ENCODE measurements at places on chromosomes 5 and 9.

- DNase-seq: no peak
These were observed 20.0 kb downstream of the APC start for GRCh38 chr5:112757468-112758208.

GRCh38 chr9:136117916-136118319 is 757 bp downstream of the TMEM250 start:
- DNase-seq: no peak

DNA sequence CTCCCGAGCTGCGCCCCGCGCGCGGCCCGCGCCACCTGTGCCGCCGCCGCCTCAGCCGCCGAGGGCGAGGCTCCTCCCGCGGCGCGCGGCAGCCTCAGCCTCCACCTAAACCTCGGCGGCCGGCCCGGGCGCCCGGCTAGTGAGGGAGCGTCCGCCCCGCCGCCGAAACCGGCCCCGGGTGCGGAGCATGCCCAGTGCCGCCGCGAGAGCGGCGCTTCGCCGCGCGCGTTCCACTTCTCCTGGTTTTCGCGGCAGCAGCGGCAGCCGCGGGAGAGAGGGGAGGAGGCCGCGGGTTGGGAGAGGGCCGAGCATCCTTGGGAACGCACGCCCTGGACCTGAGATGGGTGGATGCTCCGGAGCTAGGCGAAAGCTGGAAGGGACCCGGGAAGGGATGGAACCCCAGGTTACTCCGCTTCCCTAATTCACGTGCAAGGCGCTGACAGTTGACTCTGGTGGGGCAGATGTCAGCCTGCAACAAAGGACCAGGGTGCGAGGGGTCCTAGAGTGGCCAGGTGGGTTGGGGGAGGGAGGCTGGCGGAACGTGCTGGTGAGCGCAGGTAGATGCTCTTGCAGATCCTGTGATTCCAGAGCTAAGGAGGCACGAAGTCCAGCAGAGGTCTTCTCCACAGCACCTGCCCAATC is at the start of gene CTNND2:
Gene CTNND2, minus strand, starts transcription at position 182 of the 642 bp plus-strand sequence. CDS start 593 bp downstream, outside the sequence.
- no peak for DNase-seq

DNA sequence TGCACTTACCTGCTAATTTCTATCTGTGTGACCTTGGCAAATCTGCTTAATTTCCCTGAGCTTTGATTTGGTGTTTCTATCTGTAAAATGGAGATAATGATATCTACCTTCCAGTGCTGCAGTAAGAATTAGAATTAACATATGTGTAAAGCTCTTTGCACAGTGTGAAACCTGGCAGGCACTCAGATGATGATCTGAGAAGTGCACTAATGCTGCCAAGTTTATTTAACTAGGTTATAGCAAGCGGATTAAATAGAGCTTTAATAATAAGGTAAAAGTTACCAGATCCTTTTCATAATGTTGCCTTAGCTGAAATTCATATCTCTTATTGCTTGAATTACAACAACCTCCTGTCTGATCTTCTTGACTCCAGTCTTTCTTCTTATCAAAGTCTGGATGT is 315.3 kb upstream of the CD180 start:
- no peak for DNase-seq

GRCh38 chr5:93141969-93142368 is 439.1 kb downstream of the NR2F1-AS1 start:
- no peak for DNase-seq

GRCh38 chr5:132907161-132907560 is 33.7 kb downstream of the LEAP2 start:
- no peak for DNase-seq

- DNase-seq: no peak
These were observed 131.1 kb upstream of the MPDZ start for GRCh38 chr9:13410566-13411031.

DNA sequence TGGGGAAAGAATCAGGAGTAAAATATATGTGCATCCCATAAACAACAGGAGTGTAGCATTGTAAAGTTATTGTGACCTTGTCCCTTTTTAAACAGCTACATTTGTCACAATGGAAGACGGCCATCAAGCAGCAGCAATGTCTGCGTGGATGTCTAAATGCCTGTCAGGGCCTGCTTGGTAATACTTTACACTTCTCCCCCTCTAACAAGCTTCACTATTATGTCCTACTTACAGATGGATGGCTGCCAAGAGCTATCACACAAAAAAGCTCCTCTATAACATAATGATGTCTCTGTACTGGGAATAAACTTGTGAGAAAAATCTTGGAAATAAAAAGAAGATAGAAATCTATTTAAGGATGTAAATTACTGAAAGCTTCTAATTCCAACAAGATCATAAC is 213.0 kb downstream of the FBXL17 start:
- no peak for DNase-seq

- DNase-seq: no peak
These were observed 154.1 kb downstream of the CARTPT start for GRCh38 chr5:71873191-71873591.

- DNase-seq: no peak
These were observed 9.9 kb downstream of the PLPP7 start for GRCh38 chr9:131299346-131299960.

DNA sequence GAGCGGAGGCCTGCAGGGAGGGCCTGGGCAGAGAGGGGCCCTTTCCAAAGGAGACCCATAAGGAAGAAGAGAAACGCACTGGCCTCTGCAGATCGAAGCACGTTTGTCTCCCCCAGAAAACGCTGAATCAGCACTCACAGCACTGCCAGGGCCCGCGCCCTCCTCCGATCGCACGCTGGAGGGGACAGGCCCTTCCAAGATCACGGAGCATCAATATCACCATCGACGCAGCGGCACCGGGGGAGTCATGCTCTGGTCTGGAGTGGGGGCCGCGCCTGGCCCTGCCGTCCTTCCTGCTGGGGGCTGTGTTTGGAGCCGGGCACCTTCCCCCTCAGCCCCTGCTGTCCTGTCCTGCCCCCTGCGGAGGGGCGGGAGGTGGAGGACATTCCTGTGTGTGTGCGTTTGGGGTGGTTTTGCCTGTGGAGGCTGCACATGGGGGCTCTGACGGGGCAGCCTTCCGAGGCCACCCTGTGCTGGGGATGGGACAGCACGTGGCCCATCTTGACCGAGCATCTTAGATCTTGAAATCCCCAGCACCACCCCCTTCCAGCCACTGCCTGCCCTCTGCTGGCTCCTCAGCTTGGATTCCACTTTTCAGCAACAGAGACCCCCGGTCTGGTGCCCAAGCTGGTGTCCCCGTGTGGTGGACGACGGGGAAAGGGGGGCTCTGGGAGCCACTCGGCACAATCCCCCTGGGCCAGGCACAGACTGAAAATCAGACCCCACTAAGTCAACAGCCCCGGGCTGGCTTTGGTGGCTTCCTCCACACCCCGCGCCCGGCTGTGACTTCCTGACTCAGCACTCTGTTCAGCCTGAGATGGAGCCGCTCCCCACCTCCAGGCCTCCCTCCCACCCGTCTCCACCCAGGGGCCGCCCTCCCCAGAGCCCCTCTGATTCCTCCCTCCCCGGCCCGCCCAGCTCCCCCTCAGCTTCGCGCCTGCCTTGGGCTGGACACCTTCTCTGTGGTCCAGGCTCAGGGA is 8.3 kb downstream of the TMEM250 start:
- DNase-seq: no peak

DNA sequence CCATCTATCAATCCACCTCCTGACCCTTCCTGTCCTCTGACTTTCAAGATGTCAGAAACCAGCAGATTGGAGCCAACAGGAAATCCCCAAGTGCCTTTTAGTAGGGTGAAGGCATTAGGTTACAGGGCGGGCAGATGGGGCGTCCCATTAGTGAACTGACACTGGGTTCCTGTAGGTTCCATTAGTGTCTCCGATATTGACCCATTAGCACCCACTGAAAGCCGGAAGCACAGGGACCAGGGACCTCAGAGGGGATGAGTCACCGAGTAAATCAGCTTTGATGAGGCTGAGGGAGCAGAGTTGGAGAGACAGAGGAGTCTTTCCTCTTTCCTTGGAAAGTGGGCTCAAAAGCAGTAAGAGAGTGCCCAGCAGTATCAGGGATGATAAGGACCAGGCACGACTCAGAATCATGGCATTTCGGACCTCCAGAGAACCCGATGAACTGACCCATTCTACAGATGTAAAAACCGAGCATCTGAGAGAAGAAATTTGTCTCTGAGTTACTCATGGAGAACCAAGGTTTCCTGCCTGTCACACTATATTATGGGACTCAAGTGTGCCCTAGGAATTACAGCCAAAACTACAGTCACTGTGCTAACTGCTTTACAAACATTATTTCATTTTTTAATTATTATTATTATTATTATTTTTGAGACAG is 47.2 kb upstream of the FABP6 start:
- no peak for DNase-seq

- no peak for DNase-seq
These were observed 20.6 kb downstream of the ABLIM3 start for GRCh38 chr5:149161850-149162249.

- DNase-seq: no peak
These were observed 8.5 kb downstream of the KLF9 start for GRCh38 chr9:70405808-70406433.

DNA sequence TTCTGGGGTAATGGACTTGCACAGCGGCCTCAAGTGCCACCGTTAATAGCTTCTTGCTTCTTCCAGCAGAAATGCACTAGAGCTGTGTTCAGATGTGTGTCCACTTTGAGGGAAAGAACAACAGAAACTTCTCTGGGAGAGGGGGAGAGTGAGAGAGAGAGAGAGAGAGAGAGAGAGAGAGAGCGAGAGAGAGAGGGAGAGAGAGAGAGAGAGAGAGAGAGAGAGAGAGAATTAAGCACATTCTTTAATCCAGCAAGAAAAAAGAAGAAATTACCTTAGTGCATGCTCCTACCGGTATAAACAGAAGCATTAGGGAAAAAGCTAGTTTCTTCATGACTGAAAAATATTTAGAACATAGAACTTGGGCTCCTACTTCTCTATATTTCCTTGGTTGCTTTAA is 418.8 kb downstream of the MAN2A1 start:
- no peak for DNase-seq

DNA sequence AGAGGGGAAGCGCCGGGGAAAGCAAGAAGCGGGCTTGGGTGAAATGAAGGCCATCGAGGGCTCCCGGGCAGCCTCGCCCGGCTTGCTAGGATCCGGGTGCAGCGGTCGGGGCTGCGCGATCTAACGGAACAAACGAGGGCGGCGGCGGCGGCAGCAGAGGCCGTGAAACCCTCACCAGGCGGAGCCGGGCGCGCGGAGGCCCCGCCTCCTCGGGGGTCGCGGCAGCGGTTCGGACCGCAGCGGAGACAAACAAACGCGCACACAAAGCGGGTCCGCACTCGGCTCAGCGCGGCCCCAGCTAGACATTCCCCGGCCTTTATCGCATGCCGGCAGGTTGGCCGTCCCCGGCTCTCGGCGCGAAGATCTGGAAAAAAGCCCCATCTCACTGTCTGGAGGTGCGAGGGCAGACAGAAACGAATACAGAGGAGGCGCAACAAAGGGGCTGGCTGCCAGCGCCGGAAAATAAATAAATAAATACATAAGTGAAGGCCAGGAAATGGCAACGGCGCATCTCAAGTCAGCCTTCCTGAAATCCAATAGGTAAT is 10.5 kb upstream of the TRIM36 start:
- DNase-seq: no peak

DNA sequence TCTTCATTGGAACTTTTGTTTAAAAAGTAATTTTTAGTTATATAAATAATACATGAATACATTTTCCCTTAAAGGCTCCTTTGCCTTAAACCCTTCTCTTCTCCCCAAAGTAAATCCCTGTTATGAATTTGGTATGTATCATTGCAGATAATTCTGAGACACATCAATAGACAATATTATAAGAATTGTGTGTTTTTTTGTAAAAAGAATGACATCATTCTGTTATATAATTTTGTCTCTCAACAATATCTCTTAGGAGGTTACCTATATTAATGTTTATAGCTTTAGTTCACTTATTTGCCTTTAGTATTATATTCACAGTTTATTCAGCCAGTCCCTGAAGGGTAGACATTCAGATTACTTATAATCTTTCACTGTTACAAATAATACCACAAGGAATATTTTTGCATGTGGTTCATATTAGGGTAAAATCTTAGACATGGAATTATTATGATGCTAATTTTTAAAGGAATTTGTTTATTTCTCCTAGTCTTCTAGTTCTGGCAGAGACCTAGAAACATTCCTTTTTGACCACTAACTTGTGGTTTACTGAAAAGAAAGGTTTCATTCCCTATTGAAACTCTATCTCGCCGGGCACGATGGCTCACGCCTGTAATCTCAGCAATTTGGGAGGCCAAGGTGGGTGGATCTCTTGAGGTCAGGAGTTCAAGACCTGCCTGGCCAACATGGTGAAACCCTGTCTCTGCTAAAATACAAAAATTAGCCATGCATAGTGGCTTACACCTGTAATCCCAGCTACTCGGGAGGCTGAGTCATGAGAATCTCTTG is 105.6 kb downstream of the KCTD16 start:
- DNase-seq: no peak

DNA sequence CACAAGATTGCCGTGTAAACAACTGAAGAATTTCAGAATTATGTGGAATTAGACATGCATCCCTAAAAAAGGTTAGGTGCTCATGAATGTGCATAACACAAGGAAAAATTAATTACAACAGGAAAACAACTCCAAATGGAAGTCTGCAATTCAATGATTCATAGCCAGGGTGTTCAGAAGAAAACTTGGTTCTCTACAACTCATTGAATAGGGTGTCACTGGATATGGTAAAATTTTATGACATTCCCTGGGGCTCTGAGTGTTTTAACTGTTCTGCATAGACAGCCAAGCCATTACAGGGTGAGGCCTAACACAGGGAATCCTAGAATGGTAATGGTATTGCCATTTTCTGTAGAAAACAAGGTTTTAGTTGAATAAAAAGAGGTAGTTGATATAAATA is 24.4 kb upstream of the ZSWIM6 start:
- no peak for DNase-seq

DNA sequence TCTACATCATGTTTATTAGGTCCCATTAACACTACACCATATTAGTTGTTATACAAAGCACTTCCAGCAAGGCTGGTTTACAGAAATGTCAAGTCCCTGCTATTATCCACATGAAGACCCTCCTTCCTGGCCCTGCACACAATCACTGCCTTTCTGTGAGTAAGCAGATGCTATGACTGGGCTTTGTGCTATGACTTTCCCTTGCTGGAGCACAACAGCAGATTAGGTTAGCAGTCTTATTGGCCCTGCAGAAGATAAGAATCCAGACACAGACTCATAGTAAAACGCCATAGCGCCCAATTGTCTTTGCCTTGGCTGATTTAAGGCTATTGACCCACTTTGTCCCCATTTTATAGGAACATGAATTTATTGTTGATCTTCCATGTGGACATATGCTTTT is 228.9 kb upstream of the ACTBL2 start:
- DNase-seq: no peak

DNA sequence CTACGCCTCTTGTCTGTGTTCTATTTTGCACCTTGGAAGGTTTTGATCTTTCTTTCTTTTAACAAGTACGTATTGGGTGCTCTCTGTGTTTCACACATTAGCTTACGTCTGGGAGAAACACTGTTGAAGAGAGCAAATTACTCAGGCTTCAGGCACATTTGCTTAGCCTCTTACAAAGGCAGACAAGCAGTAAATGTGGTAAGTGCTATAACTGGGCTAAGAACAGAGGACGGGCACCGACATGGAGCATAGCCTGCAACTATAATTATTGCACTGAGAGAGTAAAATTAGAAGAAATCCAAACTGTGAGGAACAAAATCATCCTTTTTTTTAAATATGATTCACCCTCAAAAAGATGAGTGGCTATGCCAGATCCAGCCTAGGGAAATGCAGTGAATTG is 9.4 kb upstream of the PARP8 start:
- no peak for DNase-seq

- no peak for DNase-seq
These were observed 11.2 kb downstream of the ENC1 start for GRCh38 chr5:74629326-74629725.
